ENCODE measurements at places on chromosomes 16 and 17. TPM values are rescaled to one million over a fixed set of nuclear protein-coding genes. Genes with fewer than 3 reads are reported as not detected.

Gene PITPNM3
- polyA plus RNA-seq = 8.2 TPM

Gene ADCY9
- polyA plus RNA-seq = 7.0 TPM

Gene TXNL4B
- 24.2 TPM for polyA plus RNA-seq

DNA sequence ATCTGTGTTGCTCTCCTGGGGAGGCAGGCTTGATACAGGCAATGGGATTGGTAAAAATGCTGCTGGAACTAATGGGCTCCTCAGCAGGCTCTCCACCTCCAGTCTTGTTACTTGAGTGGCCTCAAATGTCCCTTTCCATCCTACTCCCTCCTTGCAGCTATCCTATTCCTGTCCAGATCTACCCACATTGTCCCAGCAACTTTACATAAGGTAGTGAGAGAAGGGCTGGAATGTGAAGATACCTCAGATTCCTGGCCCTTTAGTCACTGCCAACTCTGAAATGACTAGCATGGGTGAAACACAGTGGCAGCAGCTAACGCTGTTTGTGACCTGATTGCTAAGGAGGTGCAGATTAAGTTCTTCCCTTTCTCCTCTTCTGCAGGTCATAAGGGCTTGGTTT lies 210.1 kb upstream of the HS3ST4 start:
- no peak for DNase-seq

Gene TRPV3
- polyA plus RNA-seq = 0.67 TPM

- DNase-seq = no peak
Measured at GRCh38 chr17:79897243-79898063, 58.2 kb upstream of the CBX4 start.

- no peak for DNase-seq
Measured at GRCh38 chr17:80760511-80760911, 215.9 kb downstream of the RPTOR start.

DNA sequence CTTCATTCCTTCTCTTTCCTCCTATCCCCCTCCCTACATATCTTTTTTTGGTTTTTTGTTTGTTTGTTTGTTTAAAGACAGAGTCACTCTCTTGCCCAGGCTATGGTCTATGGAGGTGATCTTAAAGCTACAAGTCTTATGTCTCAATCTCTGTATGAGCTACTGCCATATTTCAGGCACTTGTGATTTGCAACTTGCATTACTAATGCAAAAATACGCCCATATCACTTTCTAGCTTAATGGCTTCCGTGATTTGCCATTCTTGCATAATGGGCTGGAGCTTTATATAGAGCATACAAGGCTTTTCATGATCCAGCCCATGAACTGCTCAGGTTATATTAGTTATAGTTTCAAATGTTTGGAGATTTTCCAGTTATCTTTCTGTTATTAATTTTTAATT lies 7.5 kb downstream of the CFAP97D1 start:
- no peak for DNase-seq

Gene MGAT5B
- polyA plus RNA-seq = 1.1 TPM

Gene KRT32
- polyA plus RNA-seq = not detected

- DNase-seq = no peak
Measured at GRCh38 chr16:16042076-16042475, 92.7 kb downstream of the ABCC1 start.

Gene GRAPL
- polyA plus RNA-seq = 3.2 TPM

DNA sequence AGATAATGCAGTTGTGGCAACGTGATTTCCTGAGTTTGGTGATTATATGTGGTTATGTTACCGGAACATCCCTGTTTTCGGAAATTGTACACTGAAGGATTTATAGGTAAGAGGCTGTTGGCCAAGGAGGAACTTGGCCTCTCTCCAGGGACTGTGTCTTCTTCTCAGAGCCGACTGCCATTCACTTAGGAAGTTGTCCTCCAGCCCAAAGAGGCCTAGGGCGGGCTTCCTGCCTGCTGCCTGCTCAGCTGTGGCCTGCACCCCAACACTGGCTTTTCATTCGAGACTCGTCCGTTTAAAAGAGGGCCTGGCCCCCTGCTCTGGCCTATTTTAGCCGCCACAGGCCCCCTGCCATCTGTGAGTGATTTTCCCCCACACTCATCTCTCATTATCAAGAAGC lies 64.3 kb downstream of the ZDHHC7 start:
- no peak for DNase-seq

DNA sequence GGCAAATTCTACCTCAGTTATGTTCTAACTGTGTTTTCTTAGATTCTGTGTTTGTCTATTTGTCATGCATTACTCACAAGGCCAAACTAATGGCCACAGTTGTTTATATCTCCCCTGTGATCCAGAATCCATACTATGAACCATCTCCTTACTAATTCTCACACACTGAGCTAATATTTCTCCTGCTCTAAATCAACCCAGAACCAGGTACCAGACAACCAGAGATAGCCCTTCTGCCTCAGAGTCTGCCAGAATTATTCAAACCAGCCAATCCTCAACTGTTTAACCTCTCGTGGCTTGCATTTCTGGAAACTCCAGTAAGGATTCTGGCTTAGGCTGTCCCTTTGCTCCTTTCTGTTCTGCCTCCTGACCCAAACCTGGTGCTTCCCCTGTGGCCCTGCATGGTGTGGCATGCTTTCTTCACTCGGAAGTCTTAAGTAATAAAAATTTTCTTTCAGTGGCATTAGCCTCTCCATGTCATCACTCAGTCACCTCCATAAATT lies 59.4 kb downstream of the EFCAB5 start:
- DNase-seq = no peak

Gene ACLY
- polyA plus RNA-seq = 94.8 TPM

Gene TNFRSF12A
- 8.9 TPM for polyA plus RNA-seq

DNA sequence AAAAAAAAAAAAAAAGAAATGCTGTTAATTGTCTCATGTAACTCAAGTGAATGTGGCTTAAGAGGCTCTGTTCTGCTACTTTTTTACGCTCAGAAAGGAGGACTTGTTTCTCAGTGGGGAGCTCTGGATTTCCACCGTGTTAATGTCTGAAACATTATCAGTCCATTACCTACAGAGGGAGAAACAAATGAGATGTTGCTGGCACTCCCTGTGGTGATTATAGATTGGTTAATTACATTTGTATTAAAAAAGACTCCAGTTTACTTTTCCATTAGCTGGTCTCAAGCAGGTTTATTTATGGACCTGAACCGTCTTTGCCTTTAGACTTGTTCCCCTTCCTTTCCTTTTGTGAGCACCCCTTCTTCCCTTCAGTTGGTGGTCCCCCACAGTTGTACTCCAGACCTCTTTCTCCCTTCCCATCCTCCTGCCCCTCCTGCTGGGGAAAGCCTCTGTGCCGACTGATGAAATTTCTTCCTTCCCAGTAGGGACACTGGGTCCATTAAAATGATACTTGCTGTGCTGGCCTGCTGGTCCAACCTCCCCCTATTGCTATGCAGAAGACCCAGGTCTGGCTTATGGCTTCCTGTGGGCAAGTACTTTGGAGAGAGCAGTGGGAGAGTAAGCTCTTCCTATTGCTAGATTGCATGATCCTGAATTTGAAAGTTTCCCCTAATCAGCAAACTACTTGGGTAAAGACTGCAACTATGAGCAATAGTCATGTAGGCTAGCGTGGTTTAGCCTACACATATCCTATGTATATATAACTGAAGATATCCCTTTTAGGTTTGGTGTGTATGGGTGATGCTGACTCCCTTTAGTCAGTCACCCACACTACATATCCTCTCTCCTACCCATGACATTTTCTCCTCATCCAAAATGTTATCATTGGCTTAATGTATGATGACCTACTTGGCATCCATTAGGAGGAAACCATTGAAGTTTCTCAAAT lies 8.1 kb downstream of the CDC6 start:
- DNase-seq = no peak

DNA sequence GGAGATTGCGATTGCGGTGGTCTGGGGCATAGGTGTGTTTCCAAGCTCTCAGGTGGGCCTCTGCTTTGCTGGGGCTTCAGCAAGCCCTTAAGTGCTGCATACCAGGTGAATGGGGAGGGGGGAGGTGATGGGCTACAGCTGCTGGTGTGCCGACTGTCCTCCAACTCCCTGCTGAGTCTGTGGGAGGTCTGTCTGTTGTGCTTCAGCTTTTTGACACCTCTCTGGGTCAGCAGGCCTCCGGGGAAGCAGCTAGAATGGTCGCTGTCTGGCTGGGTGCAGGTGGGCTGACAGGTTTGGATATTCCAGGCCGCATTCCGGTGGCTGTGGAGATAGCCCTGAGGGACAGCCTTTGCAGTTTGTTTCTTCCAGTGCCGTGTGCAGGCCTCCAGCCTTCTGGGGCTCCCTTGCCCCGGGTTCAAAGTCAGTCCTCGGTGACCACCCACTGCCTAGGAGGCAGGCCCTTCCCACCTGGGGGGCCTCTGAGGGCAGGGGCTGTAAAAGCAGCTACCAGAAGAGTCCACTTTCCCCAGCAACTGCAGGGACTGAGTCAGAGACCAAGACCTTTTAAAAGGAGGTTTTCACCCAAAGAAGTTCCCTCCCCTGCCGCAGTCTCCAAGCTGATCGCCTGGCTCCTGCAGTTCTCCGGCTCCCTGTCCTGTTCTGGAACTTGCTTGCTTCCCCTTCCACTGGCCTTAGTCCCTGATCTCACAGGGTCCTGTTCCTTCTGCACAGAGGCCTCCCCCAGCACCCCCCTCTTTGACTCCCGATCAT lies 2.0 kb upstream of the TTYH2 start:
- no peak for DNase-seq

Gene UNC13D
- polyA plus RNA-seq = 3.6 TPM

DNA sequence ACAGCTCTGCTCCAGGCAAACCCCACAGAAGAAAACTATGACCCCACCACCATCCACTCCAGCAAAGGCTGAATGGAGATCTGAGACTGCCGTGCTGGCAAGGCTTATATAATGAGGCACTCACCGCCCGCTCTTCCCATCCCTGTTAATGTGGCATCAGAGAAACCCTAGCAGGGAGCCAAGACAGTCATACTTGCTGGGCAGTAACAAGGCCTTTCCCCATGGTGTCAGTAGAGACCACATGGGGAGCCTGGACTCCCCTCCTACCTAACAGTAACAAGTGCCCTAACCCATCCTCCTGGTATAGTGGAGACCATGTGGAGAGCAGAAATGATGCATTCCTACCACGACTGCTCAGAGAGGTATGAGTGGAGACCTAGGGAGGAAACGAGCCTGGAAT lies 235.2 kb downstream of the C16orf78 start:
- DNase-seq = no peak

Gene AATK
- 2.9 TPM for polyA plus RNA-seq

Gene HOXB13
- polyA plus RNA-seq = not detected

Gene QRICH2
- polyA plus RNA-seq = 4.2 TPM

Gene CA4
- polyA plus RNA-seq = 49.6 TPM

GRCh38 chr16:67910158-67910557 lies 17.1 kb downstream of the PSKH1 start:
- no peak for DNase-seq

GRCh38 chr17:67853703-67854102 lies 28.4 kb downstream of the BPTF start:
- DNase-seq = no peak

Gene NHLRC4
- 6.4 TPM for polyA plus RNA-seq

DNA sequence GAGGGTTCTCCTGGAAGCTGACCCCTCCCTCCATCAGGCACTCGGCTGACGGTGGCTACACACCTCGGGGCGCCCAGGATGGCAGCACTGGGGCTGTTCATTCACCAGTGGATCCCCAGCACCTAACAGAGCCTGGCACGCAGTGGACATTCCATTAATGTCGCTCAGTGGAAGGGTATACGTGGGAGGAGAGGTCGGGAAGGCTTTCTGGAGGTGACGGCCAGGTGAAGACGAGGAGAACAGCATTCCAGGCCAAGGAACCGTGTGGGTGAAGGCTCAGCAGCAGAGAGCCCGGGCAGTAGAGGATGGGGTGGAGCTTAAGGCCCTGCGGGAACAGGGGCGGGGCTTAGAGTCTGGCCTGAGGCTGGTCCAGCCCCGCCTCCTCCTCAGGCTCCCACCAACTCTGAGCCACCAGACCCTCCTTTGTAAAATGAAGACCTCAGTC lies 2.5 kb upstream of the HS3ST6 start:
- no peak for DNase-seq

DNA sequence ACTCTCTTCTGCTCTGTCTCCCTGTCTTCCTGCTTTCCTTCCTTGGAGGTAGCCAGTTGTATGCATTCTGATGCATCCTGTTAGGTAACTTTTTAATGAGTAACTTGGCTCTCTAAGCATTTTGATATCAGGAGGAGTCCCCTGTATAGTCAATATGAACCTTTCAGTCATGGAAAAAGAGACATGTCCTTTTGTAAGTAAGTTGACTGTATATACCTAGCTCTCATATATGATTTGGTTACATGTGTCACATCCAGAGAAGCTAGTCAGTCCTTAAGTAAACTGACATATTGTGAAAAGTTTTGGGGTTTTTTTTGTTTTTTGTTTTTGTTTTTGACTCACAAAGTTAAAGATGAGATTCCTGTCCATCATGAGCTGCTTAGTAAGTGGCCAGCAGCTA lies 18.8 kb downstream of the UTP18 start:
- no peak for DNase-seq

- DNase-seq = no peak
Measured at GRCh38 chr17:51921500-51921899, 237.0 kb downstream of the CA10 start.
